ENCODE measurements at places on chromosomes 12 and 14.

DNA sequence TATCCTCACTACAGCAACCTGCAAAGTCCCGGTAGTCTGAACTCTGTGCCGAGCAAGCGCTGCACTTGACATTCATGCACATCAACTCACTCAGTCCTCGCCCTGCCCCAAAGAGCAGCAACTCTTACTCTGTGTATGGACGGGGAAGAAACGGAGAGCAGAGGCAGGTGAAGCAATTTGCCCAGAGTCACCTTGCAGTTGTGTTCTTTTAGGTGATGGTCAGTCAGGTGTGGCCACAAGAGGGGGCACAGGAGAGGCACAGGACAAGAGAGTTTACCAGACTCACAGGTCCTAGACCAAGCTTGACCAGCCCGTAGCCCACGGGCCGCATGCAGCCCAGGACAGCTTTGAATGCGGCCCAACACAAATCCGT, 39.1 kb downstream of the TSPAN11 start:
- DNase-seq = no peak

- DNase-seq = no peak
These were observed 210.4 kb downstream of the EXOC5 start for GRCh38 chr14:57058319-57058718.

DNA sequence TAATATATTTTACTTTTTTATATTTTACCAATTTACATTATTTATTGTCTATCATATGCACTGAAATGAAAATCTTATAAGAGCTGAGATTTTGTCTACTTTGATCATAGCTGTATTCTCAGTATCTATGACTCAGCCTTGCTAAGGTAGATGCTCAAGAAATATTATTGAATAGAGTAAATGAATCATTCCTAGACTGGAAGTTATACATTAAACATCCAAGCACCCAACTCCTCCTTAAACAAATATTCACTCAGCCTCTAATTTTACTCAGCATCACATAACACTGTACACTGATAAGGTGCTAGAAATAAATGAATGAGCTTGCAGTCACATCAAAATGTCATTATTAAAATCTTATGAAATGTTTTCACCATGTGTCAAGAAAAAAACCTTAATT, 1424.9 kb downstream of the LRFN5 start:
- no peak for DNase-seq

- DNase-seq = no peak
These were observed 53.9 kb downstream of the WNK1 start for GRCh38 chr12:806200-806791.

DNA sequence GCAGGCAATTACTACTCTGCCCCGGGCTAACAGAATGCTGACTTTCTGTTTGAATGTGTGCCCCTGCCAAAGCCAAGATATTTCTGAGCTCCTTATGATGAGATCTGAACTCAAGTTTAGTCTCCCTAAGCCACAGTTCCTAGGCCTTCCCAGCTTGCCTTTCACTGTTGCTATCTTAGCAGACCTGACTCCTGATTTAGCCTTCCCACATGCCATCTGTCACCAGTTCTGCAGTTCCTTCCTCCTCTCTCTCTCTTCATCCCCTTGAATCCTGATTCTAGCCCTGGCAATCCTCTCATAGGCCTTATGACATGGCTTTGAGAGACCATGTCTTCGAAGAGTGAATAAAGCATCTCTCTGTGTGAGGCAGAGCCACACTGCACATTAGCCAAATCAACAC, 12.5 kb upstream of the SAMD4A start:
- no peak for DNase-seq

- DNase-seq = no peak
These were observed 78.9 kb downstream of the NCOR2 start for GRCh38 chr12:124488520-124488919.

GRCh38 chr12:57840726-57841125, 5.8 kb downstream of the CTDSP2 start:
- DNase-seq = peak; percentile 37

All from fibroblast of skin of right quadriceps (primary cell).